ENCODE measurements at places on chromosomes 4 and X. TPM values are rescaled to one million over a fixed set of nuclear protein-coding genes. Genes with fewer than 3 reads are reported as not detected.

The ARMCX1 gene
- not detected for total RNA-seq

DNA sequence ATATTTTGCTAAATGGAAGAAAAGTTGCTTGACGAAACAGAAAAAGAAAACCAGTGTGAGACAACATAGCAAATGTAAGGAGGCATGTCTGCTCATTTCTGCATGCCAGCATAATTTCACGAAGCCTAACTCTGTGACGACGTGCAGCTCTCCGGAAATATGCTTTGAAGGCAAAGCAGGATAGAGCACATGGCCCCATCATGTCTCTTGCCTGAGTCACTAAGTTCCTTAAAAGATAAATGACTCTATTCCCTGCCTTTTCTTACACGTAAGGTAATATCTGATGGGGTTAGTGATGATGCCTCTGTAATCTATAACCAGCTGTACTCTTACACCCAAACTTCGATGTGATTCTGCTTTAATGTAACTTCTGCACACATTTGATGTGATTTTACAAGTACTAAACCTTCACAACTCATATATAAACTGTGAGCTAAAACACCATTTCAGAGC lies 64.5 kb downstream of the ANXA3 start:
- no peak for DNase-seq
- H3K27me3 ChIP-seq: no peaks in the 10 kb centered on the region
- no peaks in the 10 kb centered on the region for H3K4me1 ChIP-seq

GRCh38 chr4:140137671-140138070 lies 16.3 kb downstream of the MAML3 start:
- no peak for DNase-seq
- H3K27ac ChIP-seq: no peak overlapping the region
- H3K4me1 ChIP-seq: peaks cover 6% of the 10 kb centered on the region
- H3K27me3 ChIP-seq: peaks cover 14% of the 10 kb centered on the region

DNA sequence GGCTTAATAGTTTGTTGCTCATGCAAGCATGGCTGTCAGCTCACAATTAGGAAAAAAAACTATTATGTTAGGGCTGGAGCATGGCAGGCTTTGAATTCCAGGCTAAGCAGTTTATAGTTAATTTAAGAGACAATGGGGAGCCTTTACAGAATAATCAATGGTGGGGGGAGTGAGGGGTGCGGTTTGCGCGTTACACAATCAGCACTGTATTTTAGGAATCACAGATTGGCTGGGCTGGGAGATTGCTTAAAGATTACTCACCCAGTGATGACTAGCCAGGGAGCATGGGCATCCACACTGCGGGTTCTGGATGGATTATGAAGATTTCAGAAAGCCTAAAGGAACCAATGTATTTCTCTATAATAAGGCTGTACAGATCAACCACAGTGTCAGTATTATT lies 186.6 kb downstream of the SOX3 start:
- no peaks in the 10 kb centered on the region for H3K27me3 ChIP-seq
- no peak overlapping the region for H3K27ac ChIP-seq
- H3K4me3 ChIP-seq: no peak overlapping the region

GRCh38 chr4:11512871-11513270 lies 84.2 kb upstream of the HS3ST1 start:
- DNase-seq: no peak
- H3K4me1 ChIP-seq: no peaks in the 10 kb centered on the region
- H3K27me3 ChIP-seq: peaks cover 24% of the 10 kb centered on the region
- H3K27ac ChIP-seq: no peak overlapping the region

GRCh38 chrX:153549231-153549630 lies 31.8 kb downstream of the ATP2B3 start:
- H3K27me3 ChIP-seq: peaks cover 12% of the 10 kb centered on the region
- H3K4me1 ChIP-seq: no peaks in the 10 kb centered on the region
- no peak overlapping the region for H3K4me3 ChIP-seq
- no peak for DNase-seq
